Activated CD8-positive, alpha-beta memory T cell treated with anti-CD3 and anti-CD28 coated beads for 24 hours (primary cell): ENCODE measurements at places on chromosomes 12 and 14.

DNA sequence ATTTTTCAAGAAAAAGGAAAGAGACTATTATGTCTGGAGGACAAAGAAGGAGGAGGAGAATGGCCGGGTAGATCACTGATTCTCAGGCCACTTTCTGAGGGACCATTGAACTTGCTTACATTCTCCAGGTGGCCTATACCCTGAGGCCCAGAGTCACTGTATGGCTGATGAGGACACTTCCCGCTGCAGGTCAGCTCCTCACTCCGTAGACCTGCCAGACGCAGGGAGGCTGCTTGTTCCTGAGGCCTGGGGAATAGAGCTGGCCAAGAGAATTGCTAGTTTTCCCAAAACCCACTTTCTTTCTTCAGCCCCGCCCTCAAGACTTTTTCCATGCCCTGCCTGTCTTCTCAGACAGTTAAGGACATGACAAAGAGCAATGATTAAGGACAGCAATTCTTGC lies 510.5 kb upstream of the TBX3 start:
- no peak for DNase-seq

GRCh38 chr14:50348933-50349332 lies 36.8 kb downstream of the DMAC2L start:
- DNase-seq, result no peak

DNA sequence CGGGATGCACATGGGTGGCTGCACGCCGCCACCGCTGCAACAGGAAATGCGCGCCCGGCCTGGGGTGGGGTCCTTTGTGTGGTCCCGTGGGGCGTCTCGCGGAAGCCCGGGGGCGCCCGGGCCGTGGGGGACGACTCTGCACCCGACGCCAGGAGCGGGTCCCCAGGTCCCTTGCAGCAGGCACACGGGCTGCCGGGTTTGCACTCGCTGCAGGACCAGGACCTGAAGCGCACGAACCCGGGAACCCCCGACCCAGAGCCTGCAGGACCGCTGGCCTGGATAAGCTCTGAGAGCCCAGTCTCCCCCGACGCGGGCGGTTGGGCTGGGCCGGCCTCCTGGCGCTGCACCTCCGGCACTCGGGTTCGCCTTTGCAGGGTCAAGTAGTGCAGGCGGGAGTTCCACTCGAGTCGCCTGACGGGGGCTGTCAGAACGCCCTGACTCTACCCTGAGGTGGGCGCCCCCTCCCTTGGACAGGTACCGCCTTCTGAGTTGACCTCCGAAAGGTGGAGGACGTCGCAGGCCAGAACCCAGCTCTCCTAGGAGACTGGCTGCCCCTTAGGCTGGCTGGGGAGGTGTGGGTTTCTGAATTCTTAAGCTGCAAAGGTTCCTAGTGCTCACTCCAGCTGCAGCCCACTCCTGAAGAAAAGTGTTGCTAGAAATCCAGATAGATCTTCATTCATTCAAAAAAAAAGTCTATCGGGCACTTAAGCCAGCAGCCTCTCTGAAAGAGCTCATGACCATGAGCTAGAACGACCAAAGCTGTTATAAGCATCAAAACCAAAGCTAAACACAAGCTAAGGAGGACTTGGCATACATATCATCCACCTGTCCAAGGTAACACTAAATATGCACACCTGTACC lies 68.0 kb downstream of the RNF34 start:
- DNase-seq, result no peak

- no peak for DNase-seq
Measured at GRCh38 chr12:28568118-28568517, 377.9 kb downstream of the CCDC91 start.

GRCh38 chr12:66879409-66879808 lies 200.5 kb upstream of the GRIP1 start:
- DNase-seq, result no peak

- no peak for DNase-seq
Measured at GRCh38 chr12:55842681-55843429, at the start of gene MMP19. Gene MMP19, minus strand, starts transcription at chr12:55842936. Its CDS starts 106 bp downstream, at chr12:55842830.

GRCh38 chr12:58988643-58989344 lies 68.5 kb upstream of the LRIG3 start:
- no peak for DNase-seq

GRCh38 chr12:10196210-10196609 lies 16.5 kb upstream of the GABARAPL1 start:
- no peak for DNase-seq

DNA sequence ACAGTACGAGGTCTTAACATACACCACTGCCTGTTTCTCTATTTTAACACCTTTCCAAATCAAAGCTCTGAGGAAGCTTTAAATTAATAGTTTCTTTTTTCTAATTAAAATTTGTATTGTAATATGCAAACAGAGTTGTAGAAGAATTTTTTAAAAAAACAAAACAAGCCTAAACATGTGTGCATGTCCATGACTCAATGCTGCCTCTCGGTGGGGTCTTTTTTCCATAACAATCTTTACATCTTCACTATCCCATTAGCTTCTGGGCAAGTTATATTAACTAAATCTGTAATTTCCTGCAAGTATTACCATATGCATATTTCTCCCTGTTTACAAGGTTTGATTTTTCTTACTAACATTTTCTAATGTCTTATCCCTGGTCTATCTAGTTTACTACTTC lies 143.9 kb upstream of the NAV3 start:
- DNase-seq, result no peak

GRCh38 chr14:65623759-65624158 lies 211.2 kb downstream of the FUT8 start:
- DNase-seq, result no peak

- DNase-seq, result no peak
Measured at GRCh38 chr12:89977405-89978085, 268.9 kb upstream of the ATP2B1 start.

DNA sequence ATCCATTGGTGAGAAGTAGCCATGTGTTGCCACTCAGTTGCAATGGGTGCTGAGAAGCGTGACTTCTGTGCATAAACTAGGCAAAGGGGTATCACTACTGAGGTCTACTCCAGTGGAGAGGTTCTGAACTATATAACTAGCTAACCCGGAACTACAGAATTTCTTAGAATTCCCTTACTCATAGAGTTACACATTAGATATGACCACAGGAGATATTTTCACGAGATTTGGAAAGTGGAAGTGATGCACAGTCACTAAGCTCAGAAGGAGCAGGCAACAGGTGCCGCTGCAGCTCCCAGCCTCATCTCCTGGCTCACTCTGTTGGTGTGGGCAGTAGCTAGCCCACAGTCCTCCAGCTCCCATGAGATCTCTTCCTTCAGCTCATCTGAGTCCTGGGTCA lies 136.6 kb downstream of the SSPN start:
- DNase-seq, result no peak

- no peak for DNase-seq
Measured at GRCh38 chr14:65095633-65096205, 6.6 kb downstream of the MAX start.

GRCh38 chr12:64404470-64405256 lies 471 bp downstream of the XPOT start:
- peak; percentile 93 for DNase-seq

DNA sequence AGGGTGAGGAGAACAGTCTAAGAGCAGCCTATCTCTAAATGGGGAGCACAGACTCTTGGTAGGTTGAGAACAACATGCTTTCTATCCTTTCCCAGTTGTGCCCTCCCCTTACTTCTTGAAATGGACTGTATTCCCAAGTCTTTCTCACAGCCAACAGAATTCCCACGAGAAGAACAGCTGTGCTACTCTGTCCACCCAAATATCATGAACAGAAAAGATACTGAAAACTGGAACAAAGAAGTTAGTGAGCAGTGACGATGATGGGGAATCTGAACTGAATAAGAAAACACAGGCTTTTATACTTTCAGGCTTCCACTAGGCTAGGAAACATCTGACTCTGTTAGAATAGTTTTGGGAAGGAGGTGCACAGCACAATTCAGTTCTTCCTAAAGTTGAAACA lies 3.4 kb downstream of the NACA start:
- no peak for DNase-seq

- no peak for DNase-seq
Measured at GRCh38 chr12:58576916-58577315, 343.4 kb downstream of the LRIG3 start.

DNA sequence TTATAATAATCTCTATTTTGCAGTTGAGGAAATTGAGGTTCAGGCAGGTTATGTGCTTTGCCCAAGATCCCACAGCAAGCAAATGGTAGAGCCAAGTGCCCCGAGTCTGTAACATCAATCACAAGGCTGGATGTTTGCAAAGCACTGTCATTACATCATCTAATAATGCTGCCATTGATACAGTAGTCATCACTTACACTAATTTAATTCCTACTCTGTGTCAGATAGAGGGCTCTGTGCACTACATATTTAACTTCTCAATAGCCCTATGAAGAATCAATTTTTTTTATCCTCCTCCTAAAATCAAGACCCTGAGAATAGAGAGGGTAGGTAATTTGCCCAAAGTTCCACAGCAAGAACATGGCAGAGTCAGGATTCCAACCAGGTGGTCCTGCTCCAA lies 178.1 kb upstream of the VASH1 start:
- no peak for DNase-seq

DNA sequence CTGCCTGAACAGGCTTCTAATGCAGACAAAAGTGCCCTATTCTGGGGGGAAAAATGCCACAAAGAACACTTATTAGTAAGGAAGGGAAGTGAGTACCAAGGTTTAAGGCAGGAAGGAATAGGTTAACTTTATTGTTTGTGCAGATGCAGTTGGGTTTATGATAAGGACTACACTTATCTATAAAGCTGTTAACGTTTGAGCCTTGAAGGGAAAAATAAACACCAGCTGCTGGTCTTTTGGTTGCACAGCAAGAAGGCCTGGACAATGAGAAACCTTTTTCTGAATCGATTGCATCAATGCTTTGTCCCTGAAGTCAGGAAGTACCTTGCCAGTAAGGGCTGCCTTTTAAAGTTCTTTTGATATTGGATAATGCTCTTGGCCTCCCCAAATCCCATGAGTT lies 407.8 kb downstream of the ATP23 start:
- DNase-seq, result no peak
